ENCODE measurements at places on chromosomes 5 and 9.

- DNase-seq = no peak
Measured at GRCh38 chr9:40911647-40912046, 216.8 kb downstream of the FOXD4L6 start.

DNA sequence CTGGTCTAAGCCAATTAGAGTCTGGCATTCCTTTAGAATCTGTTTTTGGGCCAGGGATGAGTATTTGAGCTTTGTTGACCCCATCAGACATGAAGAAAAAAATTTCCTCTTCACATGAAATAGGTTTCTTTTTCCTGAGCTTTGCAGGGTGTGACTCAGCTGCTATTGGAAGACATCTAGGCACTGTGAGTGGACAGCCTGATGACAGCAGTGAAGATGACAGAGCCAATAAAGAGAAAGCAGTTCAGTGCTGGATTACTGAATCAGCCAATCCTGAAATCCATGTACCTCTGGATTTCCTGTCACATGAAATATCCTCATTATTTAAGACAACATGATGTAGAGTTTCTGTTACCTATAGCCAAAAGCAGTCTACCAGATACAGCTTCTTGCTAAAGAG lies 51.3 kb upstream of the GRIA1 start:
- no peak for DNase-seq

GRCh38 chr9:16652582-16652981 lies 217.9 kb downstream of the BNC2 start:
- DNase-seq = no peak

DNA sequence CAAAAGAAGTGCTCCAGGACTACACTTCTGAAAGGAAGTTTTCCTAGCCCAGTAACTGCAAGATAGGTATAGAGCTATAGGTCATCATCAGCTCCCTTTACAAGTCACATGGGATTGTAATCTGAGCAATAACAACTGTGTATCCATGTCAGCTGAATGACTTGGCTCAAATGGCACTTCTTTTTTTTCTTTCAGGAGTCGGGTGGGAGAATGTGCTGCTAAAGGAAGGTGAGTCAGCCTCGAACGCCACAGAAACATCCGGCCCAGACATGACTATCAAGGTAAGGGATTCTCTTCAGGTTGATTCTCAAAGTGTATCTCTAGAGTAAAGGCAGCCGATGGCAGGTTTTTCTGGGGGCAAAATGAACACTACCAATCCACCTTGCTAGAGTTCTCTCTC lies 192.2 kb downstream of the C9orf152 start:
- peak; percentile 5 for DNase-seq

GRCh38 chr9:92414566-92414965 lies 9.7 kb downstream of the OMD start:
- DNase-seq = no peak

DNA sequence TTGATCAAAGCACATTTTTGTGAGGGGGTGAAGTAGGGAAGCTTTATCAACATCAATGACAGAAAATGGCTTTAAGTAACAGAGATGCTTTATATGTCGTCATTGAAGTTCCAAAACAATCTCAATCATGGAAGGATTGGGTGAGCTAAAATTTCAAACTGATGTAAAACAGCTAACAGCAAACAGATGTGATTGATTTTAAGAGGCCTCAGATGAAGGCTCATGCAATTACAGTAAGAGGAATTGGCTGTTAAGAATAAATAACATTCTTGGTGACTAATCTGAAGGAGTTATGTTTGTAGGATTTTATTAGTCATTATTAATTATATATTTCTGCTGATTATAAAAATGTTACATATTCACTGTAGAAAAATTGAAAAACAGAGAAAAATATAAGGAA lies 63.5 kb upstream of the PUM3 start:
- DNase-seq = no peak

DNA sequence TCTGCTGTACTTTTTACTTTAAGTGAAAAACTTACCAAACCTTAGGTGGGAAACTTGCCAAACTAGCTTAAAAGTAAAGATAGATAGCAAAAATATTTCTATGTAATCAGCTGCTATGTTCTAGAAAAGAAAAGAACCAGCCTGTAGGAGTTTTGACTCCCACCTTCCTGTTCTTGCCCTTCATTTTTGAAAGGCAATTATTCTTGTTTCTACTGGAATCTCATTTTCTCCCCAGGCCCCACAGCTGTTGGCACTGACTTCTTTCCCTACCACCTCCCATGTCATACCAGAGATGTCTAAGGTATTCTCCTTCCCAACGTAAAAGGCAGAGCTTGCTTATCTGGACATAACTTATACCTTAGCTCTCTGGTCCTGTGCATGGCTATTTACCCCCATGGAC lies 389.7 kb downstream of the ARHGEF28 start:
- DNase-seq = no peak

- no peak for DNase-seq
Measured at GRCh38 chr5:106167766-106168165, 1503.0 kb downstream of the EFNA5 start.

DNA sequence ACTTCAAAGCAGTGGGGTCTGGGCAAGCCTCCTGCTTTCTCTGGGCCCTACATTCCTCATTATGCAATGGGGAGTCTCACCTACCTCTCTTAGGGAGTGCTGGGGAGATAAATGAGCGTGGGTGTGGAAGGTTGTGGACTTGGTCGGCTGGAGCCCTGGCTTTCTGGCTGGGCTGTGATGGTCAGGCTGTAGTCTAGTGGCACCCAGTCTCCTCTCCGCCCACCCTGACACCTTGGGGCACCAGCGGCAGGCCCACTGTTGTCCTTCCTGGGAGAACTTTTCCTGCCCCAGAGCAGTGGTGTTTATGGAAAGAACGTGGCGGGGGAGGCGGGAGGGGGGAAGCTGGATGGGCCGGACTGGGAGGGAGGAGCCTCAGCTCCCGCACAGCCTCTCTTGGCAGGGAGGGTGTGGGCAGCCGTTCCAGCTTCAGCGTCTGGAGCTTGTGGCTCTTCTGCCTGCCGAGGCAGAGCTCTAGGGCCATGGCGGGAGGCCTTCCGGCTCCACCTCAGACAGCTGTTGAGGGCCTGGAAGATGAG lies 4.1 kb downstream of the PTGS1 start:
- DNase-seq = no peak

GRCh38 chr5:84383296-84383815 lies 1.3 kb downstream of the EDIL3 start:
- DNase-seq = no peak

- DNase-seq = no peak
Measured at GRCh38 chr5:159877016-159877415, 39.3 kb upstream of the ADRA1B start.

DNA sequence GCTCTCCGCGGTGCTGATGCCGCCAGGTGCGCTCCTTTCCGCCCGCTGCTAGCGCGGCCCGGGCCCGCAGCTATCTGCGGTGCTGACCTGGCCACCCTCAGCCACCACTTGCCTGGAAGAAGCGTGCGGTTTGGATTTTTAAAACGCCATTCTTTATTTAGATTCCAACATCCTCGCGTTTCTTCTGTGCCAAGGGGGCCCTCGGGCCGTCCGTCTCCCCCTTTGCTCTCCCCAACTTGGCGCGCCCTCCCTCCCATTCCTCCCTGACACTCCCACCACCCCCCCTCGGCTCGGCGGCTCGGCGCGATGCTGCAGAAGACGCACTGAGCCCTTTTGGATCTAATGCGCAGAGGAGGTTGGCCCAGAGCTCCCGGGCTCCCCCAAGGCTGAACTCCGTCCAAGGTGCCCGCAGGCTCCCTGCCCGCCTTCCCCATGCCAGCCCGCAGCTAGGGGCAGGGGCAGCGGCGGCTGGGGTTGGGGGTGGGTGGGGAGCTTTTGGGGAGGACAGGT lies at the start of gene BARHL1:
Gene BARHL1, plus strand, starts transcription at position 331 of the 510 bp plus-strand sequence. CDS start 192 bp downstream, outside the sequence.
- no peak for DNase-seq

DNA sequence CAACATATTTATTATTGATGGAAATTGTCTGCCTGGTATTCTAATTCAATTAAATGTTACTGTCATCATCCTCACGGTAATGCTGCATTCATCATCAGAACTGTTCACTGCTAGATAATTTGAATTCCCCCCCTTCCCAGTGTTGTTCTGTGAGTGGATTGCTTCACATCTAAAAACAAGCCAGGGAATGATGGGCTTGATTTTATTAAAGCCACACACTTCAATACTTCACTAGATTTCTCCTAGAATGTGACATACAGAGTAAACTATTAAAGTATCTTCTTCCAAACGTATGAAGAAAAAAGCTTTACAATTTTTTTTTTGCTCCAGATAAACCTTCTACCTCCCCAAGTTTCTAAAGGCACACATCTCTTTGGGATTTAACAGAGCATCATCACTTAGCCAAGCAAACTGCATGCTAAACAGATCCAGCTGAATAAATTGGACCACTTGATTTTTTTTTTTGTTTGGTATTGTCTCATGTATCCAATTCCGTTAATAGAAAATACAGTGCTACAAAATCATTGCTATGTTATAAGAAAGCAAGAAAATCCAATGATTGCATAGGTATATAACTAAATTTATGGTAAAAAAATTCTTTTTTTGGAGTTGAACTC lies 692.4 kb downstream of the MTRR start:
- no peak for DNase-seq

DNA sequence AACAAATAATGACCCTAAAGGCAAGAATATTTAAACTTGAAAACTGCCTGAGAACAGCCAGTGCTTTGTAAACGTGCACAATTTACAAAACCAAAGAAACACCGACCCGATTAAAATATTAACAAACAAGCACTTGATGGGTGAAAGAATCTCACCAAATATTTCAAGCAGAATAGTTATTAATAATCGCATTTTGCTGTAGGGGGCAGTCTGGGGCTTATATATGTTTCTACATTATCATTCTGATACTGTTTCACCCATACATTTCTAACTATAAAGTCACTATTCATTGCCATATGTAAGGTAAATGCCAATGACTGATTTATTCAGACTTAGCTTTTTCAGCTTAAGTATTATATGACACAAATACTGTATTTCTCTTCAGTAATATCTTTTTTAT lies 37.7 kb downstream of the UBAP2 start:
- peak; percentile 45 for DNase-seq

DNA sequence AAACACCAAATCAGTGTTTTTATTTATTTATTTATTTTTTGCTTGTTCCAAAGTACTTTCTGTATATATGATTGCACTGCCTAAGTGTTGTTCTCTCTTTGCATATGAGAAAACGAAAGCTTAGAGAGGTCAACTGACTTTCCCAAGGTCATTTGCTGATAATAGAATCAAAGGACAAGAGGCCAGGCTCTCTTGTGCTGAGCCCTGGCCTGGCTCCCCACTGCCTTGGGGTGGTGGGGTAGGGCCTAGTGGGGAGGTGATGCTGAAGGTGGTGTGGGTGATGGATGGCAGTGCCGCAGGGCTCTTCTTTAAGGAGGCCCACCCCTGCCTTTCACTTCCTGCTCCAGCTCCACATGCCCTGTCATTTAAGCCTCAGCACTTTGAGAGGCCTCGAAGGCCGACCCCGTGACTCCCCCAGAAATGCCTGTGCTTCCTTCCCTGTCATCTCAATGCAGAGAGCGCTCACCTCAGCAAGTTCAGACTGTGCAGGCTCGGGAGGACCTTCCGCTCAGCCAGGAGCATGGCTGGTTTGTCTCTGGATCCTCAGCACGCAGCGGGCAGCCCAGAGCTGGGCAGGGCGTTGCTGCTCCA lies 59.5 kb downstream of the SMIM23 start:
- no peak for DNase-seq

GRCh38 chr9:36118706-36119105 lies 17.8 kb upstream of the GLIPR2 start:
- no peak for DNase-seq

- DNase-seq = no peak
Measured at GRCh38 chr5:6472792-6473191, 24.1 kb downstream of the UBE2QL1 start.

- DNase-seq = no peak
Measured at GRCh38 chr5:133066045-133066444, 14.2 kb downstream of the HSPA4 start.

DNA sequence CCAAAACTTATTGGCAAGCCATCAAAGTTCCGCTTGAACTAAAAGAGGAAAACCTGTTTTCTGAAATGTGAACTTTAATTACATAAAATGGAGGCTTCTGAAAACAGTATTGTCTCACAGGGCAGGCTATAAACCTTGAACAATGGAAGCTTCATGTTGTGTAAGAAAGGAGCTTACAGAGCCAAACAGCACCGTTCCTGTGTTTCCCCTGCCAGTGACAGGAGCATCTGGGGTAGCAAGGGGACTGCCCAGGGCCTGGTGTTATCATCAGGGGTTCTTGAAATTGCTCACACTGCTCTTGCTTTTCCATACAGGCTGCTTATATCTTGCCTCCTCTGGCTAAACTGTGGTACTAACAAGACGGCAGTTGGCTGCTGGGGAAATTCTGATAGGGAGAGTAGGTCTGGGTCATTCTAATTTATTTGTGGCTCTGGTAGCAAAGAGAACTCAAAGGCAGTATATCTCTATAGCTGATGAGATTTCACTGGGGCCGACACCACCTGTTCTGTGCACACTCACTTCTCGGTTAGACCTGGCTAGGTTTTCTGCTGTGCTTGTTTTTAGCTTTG lies 40.4 kb downstream of the BASP1 start:
- no peak for DNase-seq

DNA sequence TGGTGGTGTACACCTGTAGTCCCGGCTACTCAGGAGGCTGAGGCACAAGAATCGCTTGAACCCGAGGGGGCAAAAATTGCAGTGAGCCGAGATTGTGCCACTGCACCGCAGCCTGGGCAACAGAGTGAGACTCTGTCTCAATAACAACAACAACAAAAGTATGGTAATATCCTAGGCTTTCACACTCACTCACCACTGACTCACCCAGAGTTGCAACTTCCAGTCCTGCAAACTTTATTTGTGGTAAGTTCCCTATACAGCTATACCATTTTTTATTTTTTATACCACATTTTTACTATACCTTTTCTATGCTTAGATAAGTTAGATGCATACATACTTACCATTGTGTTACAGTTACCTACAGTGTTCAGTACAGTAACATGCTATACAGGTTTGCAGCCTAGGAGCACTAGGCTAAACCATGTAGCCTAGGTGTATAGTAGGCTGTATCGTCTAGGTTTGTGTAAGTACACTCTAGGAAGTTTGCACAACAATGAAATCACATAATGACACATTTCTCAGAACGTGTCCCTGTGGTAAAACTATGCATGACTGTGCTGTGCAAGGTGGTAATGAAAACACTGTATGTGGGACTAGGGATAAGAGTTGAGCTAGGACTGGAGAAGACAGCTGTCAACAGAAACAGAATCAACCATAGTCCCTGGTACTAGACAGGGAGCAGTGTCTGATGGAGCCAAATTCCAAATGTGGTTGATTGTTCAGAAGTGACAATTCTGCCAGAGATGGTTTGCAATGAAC lies 109.5 kb upstream of the RAD23B start:
- no peak for DNase-seq

- peak; percentile 45 for DNase-seq
Measured at GRCh38 chr5:179819296-179820126, 1.2 kb upstream of the SQSTM1 start.

GRCh38 chr9:113481176-113481787 lies 17.8 kb downstream of the RGS3 start:
- DNase-seq = no peak

GRCh38 chr5:1444361-1445189 lies 665 bp downstream of the SLC6A3 start:
- DNase-seq = no peak
